NCI-H69 (cell line): ENCODE measurements at places on chromosomes 3 and 15.
A peak's percentile ranks its signal among the peaks of the same experiment; 100 is the strongest.

GRCh38 chr3:50656417-50657195 is 18.1 kb upstream of the DOCK3 start:
- no peak for DNase-seq

DNA sequence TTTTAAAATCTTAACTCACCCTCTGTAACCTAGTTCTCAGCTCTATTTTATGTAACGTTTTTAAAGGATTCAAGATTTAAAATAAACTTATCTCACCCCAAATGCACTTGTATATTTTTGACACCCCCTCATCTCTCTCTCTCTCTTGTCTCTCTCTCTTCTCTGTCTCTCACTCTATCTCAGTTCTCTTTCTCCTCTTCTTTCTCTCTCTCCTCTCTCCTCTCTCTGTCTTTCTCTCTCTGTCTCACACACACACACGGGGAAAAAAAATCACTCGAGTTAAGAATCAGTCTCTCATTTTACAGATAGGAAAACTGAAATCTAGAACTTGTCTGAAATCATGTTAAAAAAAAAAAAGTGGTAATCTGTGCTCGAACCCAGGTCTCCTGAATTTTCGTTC is 108.5 kb downstream of the LPP start:
- DNase-seq: no peak

- DNase-seq: peak; percentile 22
Measured at GRCh38 chr3:9222049-9222448, 27.4 kb downstream of the SRGAP3 start.

GRCh38 chr3:7489417-7489816 is 628.5 kb downstream of the GRM7 start:
- no peak for DNase-seq

DNA sequence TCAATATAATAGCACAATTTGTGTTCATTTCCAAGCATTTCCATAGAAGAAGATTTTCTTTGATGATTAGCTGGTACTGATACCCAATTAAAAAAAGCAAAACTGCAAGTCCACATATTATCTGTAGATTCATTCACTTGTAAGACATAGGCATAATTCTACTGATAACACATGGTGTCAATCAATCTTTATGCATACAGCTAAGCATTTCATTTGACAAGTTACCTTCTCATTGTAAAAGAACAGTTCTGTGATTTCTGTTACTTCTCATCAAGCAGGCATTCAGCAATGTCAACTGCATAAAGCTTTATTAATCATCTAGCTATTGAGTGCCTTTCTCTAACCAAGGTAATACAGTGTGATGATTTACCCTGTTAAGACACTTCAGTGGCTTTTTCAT is 672.0 kb downstream of the PLOD2 start:
- DNase-seq: no peak

- DNase-seq: peak; percentile 71
Measured at GRCh38 chr3:155701882-155702465, 42.9 kb downstream of the PLCH1 start.

GRCh38 chr3:78277220-78277619 is 1237.3 kb downstream of the ROBO2 start:
- no peak for DNase-seq

DNA sequence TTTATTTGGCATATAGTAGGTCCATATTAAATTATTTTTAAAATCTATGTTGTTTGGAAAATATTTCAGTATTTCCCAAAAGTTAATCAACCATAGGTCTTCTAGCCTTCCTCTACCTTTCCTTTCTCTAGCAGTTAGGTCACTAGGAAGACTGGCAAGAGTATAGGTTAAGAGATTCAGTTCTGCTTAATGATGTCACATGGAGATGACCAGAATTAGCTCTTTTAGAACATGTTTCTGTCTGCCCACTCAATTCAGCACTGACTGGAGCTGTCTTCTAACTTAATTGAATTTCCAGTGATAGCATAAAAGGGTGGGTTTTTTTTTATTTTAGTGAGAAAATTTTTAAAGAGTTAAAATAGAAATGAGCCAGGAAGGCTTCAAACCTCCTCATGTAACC is 23.8 kb upstream of the ZBED2 start:
- DNase-seq: no peak

- DNase-seq: peak; percentile 5
Measured at GRCh38 chr3:71097557-71097956, 486.0 kb downstream of the FOXP1 start.

- no peak for DNase-seq
Measured at GRCh38 chr3:4432259-4432658, 34.8 kb downstream of the SUMF1 start.

DNA sequence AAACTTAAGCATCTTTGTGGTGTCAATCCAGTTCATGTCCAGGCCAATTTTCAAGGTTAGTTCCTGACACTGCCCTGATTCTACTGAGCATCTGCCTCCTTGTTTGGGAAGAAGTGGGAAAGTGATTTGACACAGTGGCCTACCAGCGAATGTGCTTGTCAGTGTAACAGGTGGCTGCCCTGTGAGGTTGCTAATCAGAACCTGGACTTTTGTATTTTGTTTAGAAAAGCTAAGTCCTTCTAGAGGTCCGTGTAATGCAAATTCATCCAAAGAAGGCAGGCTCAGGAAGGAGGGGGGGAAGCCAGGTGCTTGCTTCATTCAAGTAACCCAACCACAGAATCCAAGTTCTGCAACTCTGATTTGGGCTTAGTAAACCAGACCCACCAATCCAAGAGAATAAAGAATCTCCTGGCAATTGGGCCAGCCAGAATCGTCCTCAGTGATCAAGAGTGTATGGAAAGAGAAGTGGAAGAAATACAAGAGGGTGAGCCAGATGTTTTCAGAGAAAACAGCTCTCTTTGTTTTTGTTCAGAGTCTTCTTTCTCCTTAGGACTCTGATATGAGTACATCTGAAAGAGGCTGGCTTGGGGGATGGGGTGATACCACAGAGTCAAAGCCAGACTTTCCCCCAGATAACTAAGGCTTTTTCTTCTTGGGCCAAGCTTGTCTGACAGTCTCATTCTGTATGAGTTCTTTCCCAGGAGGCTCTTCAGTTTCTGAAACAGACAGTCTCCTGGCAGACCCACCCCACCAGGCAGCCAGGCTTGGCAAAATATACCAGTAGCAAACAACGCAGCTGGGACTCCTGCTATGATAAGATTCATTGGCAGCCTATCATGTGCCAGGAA is 508.9 kb upstream of the TBL1XR1 start:
- DNase-seq: no peak

DNA sequence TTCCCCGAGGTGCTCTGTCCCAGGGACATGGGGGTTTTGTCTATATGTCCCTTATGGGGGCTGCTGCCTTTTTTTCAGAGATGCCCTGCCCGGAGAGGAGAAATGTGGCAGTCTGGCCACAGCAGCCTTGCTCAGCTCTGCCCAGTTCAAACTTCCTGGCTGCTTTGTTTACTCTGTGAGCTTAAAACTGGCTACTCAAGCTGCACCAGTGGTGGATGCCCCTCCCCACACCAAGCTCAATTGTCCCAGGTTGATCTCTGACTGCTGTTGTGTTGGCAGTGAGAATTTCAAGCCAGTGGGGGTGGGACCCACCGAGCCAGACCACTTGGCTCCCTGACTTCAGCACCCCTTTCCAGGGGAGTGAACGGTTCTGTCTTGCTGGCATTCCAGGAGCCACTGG is 188.9 kb downstream of the STXBP5L start:
- DNase-seq: no peak
